Right renal pelvis (tissue), 4 donors: ENCODE measurements at places on chromosomes 1 and 21. TPM values are rescaled to one million over a fixed set of nuclear protein-coding genes. Genes with fewer than 3 reads are reported as not detected.

GRCh38 chr1:234925440-234926263 lies 203.0 kb downstream of the TOMM20 start:
- DNase-seq: no peak

- DNase-seq: no peak
Measured at GRCh38 chr1:243819438-243819839, 30.6 kb downstream of the AKT3 start.

GRCh38 chr21:44934797-44935532 lies 4.9 kb upstream of the SLX9 start:
- DNase-seq: no peak

RIPPLY3 gene
- polyA plus RNA-seq: 1.8 TPM

- DNase-seq: no peak
Measured at GRCh38 chr1:162003061-162003829, 20.4 kb downstream of the OLFML2B start.
